Activated naive CD4-positive, alpha-beta T cell treated with anti-CD3 and anti-CD28 coated beads for 36 hours (primary cell): ENCODE measurements at places on chromosomes 13 and 19. TPM values are rescaled to one million over a fixed set of nuclear protein-coding genes. Genes with fewer than 3 reads are reported as not detected.

DNA sequence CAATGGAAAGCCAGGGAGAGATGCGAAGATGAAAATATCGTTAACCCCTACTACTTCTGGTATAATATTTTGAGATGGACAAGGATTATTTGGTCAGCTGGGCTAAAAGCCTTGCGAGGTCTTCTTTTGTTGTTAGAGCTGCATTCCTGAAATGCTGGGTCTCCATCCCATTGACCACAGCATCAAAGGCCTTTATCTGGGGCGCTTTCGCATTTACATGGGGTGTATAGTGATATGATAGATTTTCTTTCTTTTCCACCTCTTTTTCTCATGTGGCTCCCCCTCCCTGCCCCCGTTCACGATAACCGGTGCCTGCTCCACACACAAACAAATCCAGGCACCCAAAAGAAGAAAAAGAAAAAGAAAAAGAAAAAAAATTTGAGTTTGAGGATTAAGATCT, 77.5 kb downstream of the ZNF536 start:
- H3K4me3 ChIP-seq: no peak overlapping the region
- DNase-seq: no peak
- no peak overlapping the region for H3K27ac ChIP-seq
- H3K4me1 ChIP-seq: no peaks in the 10 kb centered on the region
- H3K36me3 ChIP-seq: no peaks in the 10 kb centered on the region
- H3K27me3 ChIP-seq: no peaks in the 10 kb centered on the region

GRCh38 chr13:86425170-86425815, 626.1 kb upstream of the SLITRK6 start:
- no peak overlapping the region for H3K4me3 ChIP-seq
- H3K4me1 ChIP-seq: no peaks in the 10 kb centered on the region
- no peaks in the 10 kb centered on the region for H3K27me3 ChIP-seq
- H3K27ac ChIP-seq: no peak overlapping the region

DNA sequence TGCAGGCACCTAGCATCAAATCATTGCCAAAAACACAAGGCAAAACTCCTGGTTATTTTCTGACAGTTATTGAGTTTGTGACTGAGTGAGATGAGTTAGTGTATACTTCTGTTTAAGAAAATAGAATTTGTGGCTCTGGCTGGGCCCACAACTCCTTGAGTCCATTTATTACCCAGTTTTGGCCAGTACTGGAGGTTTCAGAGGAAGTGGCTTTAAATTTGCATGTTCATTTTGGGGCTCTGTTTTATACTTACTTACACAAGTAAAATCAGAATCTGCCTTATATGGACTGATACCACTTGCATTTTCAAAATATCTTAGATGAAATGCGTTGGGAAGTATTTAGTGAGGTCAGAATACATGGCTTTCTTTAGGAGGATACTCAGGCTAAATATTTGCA, 29.0 kb downstream of the TNFSF11 start:
- DNase-seq: no peak
- no peak overlapping the region for H3K4me3 ChIP-seq
- peaks cover 8% of the 10 kb centered on the region for H3K4me1 ChIP-seq
- H3K27me3 ChIP-seq: peaks cover 2% of the 10 kb centered on the region
- H3K36me3 ChIP-seq: no peaks in the 10 kb centered on the region

CNMD gene
- not detected for total RNA-seq

DNA sequence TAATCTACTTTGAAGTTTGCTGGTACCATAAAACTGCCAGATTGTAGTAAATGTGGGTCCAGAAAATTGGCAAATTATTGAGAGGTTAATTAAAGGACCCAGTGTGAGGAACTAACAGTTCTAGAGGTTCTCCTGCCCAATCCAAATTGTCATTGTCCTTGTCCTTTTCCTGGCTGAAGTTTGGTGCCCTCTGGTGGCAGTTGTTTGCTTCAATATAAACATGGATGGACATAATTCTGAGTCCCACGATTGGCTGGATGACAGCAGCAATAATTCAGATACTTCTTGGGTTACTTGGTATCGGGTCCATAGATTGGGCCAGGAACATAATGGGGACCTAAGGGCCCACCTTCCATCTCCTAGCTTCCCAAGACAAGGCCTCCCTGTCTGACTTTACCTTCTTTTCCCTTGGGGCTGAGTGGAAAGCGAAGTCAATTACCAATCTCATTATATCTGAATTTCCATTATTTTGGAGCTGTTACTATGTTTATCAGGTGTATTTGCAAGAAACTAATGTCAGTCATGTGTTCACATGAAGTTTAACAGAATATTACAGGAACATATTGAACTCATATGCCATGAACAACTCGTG, 33.8 kb upstream of the GARRE1 start:
- H3K4me3 ChIP-seq: no peak overlapping the region
- peaks cover 54% of the 10 kb centered on the region for H3K4me1 ChIP-seq
- H3K27ac ChIP-seq: peak overlapping the region; percentile 59
- no peaks in the 10 kb centered on the region for H3K27me3 ChIP-seq
- H3K36me3 ChIP-seq: peaks cover 58% of the 10 kb centered on the region
- DNase-seq: peak; percentile 83

DNA sequence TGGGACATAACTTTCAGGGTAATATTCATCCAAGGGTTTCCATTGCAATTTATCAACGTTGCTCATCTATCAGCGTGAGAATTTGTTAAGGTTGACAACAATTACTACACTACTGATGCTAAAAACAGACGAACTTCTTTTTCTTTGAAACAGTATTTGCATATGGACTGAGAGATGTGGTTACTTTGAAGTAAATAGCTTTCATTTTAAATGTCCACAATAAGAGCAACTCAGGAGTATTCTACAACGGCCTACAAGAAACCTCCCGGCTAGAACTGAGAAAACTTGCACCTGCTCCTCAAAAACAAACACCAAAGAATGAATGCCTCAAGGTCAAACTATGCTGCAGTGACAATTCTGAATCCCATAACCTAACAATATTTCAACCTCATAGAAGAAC, 238.4 kb downstream of the IRS2 start:
- no peak overlapping the region for H3K27ac ChIP-seq
- H3K27me3 ChIP-seq: no peaks in the 10 kb centered on the region
- H3K4me1 ChIP-seq: peaks cover 11% of the 10 kb centered on the region
- H3K36me3 ChIP-seq: no peaks in the 10 kb centered on the region

- DNase-seq: peak; percentile 68
- H3K4me3 ChIP-seq: peak overlapping the region; percentile 62
- H3K4me1 ChIP-seq: peaks cover 24% of the 10 kb centered on the region
- H3K27me3 ChIP-seq: peaks cover 47% of the 10 kb centered on the region
- no peaks in the 10 kb centered on the region for H3K36me3 ChIP-seq
Observed at GRCh38 chr13:102402290-102402689, 442 bp upstream of the FGF14 start.

GRCh38 chr13:97875911-97876310, 77.6 kb upstream of the IPO5 start:
- DNase-seq: no peak
- no peaks in the 10 kb centered on the region for H3K4me1 ChIP-seq
- no peak overlapping the region for H3K27ac ChIP-seq
- H3K27me3 ChIP-seq: peaks cover 15% of the 10 kb centered on the region
- no peaks in the 10 kb centered on the region for H3K36me3 ChIP-seq

DNA sequence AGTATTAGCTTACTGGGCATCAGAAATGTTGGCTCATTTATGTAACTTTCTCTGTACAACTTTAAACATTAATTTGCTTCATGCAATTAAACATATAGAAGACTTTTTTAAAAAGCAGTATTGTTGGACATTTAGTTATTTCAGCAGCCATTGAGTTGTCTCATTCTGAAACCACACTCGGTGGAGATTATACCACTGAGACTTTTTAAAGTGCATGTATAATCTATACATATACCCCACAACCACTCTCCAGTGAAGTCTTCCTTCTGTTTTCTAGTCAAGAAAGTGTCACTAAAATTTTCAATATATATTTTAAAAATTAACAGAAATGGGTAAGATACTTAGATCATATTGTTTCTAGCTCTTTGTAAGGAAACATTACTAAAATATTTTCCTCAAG, 15.5 kb downstream of the SETDB2 start:
- peaks cover 35% of the 10 kb centered on the region for H3K36me3 ChIP-seq
- no peaks in the 10 kb centered on the region for H3K27me3 ChIP-seq
- no peak overlapping the region for H3K27ac ChIP-seq
- H3K4me3 ChIP-seq: no peak overlapping the region
- no peak for DNase-seq

KLF2 gene
- 0.22 TPM for total RNA-seq

- no peak overlapping the region for H3K4me3 ChIP-seq
- no peak overlapping the region for H3K27ac ChIP-seq
- no peaks in the 10 kb centered on the region for H3K4me1 ChIP-seq
Observed at GRCh38 chr13:112842343-112842856, 126.6 kb upstream of the MCF2L start.

ZNF682 gene
- total RNA-seq: 8.9 TPM

ATP8B3 gene
- total RNA-seq: 6.1 TPM

ADAMTSL5 gene
- 1.6 TPM for total RNA-seq

DNA sequence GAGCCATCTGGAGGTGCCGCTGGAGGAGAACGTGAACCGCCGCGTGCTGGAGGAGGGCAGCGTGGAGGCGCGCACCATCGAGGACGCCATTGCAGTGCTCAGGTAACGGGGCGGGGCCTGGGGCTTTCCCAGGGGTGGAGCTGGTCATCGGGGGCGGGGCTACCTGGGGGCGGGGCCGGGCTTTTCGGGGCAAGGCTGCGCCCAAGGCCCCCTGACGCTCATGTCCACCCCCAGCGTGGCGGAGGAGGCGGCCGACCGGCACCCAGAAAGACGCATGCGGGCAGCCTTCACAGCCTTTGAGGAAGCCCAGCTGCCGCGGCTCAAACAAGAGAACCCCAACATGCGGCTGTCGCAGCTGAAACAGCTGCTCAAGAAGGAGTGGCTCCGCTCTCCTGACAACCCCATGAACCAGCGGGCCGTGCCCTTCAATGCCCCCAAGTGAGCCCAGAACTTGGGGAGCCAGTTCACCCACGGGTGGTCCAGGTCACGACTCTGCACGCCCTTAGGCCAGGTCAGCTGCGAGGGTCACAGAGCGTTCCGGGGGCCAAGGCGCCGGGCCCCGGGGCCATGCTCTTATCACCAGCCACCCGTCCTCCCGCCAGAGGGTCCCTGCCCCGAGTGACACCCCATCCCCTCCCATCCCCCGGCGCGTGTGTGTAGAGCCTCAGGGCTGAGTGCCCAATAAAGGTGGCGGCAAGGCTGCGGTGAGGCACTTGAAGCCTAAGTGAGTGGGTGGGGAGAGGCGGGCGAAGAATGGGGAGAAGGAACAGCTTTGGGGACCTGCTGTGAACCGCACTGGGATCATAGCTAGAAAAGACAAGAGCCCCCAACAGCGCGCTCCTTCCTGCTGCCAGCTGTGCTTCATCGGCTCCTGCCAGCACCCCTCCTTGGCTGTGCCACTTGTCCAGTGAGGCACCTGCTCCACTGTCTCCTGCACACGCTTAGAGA, 10.7 kb downstream of the CCDC124 start:
- no peak overlapping the region for H3K27ac ChIP-seq
- no peak for DNase-seq
- H3K27me3 ChIP-seq: no peaks in the 10 kb centered on the region
- peaks cover 16% of the 10 kb centered on the region for H3K36me3 ChIP-seq

KLHL1 gene
- not detected for total RNA-seq

DNA sequence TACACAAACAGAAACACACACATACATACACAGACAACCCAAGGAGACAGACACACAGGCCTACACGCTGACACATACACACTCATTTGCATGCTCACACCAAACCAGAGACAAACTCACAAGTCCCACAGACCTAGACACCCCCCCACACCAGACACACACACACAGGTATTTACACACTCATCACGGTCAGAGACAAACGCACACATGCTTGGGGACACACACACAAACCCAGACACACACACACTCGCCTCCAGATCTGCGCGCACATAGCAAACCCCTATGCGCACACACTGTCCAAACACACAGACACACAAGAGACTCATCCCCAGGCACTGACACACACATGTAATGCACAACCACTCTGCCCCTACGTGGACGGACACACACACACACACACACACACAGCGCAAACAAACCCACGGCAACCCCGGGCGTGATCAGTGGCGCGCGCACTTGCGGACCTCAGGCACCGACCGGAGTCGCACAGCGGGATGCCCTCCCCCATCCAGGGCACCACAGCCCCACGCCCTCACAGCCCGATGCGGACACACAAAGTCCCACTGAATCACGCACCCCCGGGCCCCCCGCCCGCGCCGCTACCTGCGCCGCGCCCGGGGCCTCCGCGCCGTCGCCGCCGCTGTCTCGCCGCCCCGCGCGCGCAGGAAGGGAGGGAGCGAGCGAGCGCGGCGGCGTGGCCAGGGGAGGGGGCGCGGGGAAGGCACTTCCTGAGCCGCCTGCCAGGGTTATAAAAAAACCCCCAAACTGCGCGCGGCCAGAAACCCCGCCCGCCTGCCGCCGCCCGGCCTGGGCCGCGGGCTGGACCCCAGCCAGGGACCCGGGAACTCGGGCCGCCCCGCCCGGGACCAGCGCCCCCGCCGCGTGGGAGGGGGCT, at the start of gene ADAMTS10:
ADAMTS10 (minus strand) TSS at position 675 of the 895 bp plus-strand sequence. CDS start 5,005 bp downstream, outside the sequence.
- peak within 1 kb of the TSS; percentile 4 for H3K27ac ChIP-seq
- DNase-seq: peak; percentile 54
- no peaks in the 10 kb centered on the region for H3K27me3 ChIP-seq
- peaks cover 8% of the 10 kb centered on the region for H3K36me3 ChIP-seq

GRCh38 chr13:50812242-50812641, 31.2 kb downstream of the DLEU7 start:
- H3K36me3 ChIP-seq: no peaks in the 10 kb centered on the region
- no peaks in the 10 kb centered on the region for H3K27me3 ChIP-seq
- peaks cover 4% of the 10 kb centered on the region for H3K4me1 ChIP-seq
- no peak overlapping the region for H3K4me3 ChIP-seq
- DNase-seq: no peak

- no peaks in the 10 kb centered on the region for H3K27me3 ChIP-seq
- no peak overlapping the region for H3K27ac ChIP-seq
- H3K4me3 ChIP-seq: no peak overlapping the region
- DNase-seq: no peak
Observed at GRCh38 chr19:9789066-9789465, 20.5 kb upstream of the ZNF846 start.

ERFL gene
- 1.3 TPM for total RNA-seq

GRCh38 chr19:17909003-17909732, 23.6 kb upstream of the CCDC124 start:
- no peak overlapping the region for H3K27ac ChIP-seq
- no peaks in the 10 kb centered on the region for H3K4me1 ChIP-seq
- H3K27me3 ChIP-seq: no peaks in the 10 kb centered on the region
- no peak for DNase-seq

METTL21C gene
- not detected for total RNA-seq

- no peak overlapping the region for H3K4me3 ChIP-seq
- DNase-seq: no peak
- H3K27ac ChIP-seq: no peak overlapping the region
- H3K4me1 ChIP-seq: no peaks in the 10 kb centered on the region
- no peaks in the 10 kb centered on the region for H3K27me3 ChIP-seq
Observed at GRCh38 chr13:88022431-88023208, 351.4 kb downstream of the SLITRK5 start.

DNA sequence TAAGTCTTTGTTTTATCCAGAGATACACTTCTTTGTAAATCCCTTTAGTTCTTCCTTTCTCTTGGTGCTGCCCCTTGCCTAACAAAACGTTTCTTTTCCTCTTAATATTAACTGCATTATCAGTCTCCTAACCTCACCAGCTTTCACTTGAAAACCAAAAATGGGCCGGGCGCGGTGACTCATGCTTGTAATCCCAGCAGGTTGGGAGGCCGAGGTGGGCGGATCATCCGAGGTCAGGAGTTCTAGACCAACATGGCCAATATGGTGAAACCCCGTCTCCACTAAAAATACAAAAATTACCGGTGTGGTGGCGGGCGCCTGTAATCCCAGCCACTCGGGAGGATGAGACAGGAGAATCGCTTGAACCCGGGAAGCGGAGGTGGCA, 329.8 kb upstream of the MIR17HG start:
- H3K4me1 ChIP-seq: no peaks in the 10 kb centered on the region
- H3K36me3 ChIP-seq: no peaks in the 10 kb centered on the region
- DNase-seq: no peak
- no peak overlapping the region for H3K27ac ChIP-seq

ANKLE1 gene
- total RNA-seq: 8.6 TPM
